ENCODE measurements at places on chromosomes 5 and 9. TPM values are rescaled to one million over a fixed set of nuclear protein-coding genes. Genes with fewer than 3 reads are reported as not detected.

The PCDHB1 gene
- not detected for total RNA-seq

The ARAP3 gene
- total RNA-seq = 4.5 TPM

The DAB2 gene
- 199 TPM for total RNA-seq

The RNF208 gene
- total RNA-seq = 0.15 TPM

The MYMK gene
- total RNA-seq = not detected
